Ascending aorta (tissue), 2 donors: ENCODE measurements at places on chromosomes 11 and 22. TPM values are rescaled to one million over a fixed set of nuclear protein-coding genes. Genes with fewer than 3 reads are reported as not detected.

The TUB gene
- 12.9 TPM for total RNA-seq

The LTO1 gene
- 10.2 TPM for total RNA-seq

The CCDC73 gene
- not detected for total RNA-seq

The NUP160 gene
- 14.0 TPM for total RNA-seq

The NXPE2 gene
- not detected for total RNA-seq

- peak; percentile 86 for DNase-seq
Observed at GRCh38 chr22:41780746-41781505, 19.6 kb upstream of the CCDC134 start.

GRCh38 chr22:49747130-49747529 lies 80.5 kb downstream of the BRD1 start:
- no peak for DNase-seq

- no peak for DNase-seq
Observed at GRCh38 chr11:11406652-11407051, 53.6 kb upstream of the CSNK2A3 start.

DNA sequence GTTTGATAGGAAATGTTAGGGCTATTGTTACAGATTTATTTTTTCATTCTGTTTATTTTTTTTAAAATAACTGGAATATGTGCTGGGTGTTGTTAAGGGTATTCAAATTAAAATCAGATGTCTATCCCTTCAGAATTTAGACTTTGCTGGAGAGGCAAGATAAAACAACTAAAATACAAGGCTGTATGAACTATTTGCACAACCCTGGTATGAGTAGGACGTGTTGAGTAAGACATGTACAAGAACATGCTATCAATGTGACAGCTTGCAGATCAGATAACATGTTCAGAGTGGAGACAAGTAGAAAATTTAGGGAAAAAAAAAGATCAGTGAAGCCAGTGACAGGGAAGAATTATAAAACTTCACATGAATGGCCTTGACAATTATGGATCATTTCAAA lies 853.5 kb downstream of the METTL15 start:
- DNase-seq: no peak

DNA sequence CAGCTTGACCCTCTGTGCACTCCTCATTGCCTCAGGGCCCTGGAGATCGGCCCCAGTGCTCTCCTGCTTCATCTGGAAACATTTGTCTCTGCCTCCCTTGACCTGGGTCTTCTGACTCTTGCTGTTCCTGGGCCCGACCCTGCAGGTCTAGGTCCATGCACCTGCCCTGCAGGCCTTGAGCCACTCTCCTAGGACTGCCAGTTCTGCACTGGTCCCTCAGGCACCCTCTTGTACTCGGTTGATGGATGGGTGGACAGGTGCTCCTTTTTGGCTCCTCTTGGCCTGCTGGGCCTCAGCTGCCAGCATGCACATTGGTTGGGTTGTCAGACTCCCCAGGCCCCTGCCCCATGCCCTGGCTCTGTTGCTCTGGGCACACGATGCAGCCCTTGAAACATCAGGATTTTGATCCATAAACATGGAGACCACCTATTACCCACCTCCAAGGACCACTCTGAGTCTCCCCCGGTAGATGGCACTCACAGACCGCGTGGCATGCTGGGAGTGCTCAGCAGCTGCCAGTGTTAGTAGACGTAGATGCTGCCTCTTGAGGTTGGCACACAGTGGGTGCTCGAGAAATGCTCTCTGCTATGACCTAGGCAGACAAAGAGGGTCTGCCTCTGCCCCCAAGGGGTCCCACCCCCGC lies 20.2 kb upstream of the ACR start:
- no peak for DNase-seq

- no peak for DNase-seq
Observed at GRCh38 chr11:87463486-87464102, 425.9 kb downstream of the TMEM135 start.

- DNase-seq: no peak
Observed at GRCh38 chr11:10894666-10895065, 36.8 kb upstream of the ZBED5 start.

GRCh38 chr11:73648571-73649046 lies 2.2 kb downstream of the PLEKHB1 start:
- DNase-seq: no peak

DNA sequence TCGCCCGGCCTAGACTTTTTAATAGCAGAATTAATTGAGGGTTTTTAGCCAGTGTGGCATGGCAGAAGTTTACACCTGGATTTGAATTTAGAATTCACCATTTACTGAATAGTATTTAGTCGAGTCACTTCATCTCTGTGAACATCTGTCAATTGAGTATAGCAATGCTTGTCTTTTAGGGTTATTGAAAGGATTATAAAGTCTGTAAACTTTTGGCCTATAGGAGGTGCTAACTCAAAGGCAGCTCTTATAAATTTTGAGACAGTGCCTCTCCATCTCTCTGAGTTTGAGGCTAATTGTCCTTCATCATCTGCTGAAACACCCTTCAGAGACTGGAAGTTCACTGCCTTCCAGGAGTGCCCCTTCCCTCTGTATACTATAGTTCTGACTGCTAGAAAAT lies 205.0 kb downstream of the NELL1 start:
- DNase-seq: no peak

DNA sequence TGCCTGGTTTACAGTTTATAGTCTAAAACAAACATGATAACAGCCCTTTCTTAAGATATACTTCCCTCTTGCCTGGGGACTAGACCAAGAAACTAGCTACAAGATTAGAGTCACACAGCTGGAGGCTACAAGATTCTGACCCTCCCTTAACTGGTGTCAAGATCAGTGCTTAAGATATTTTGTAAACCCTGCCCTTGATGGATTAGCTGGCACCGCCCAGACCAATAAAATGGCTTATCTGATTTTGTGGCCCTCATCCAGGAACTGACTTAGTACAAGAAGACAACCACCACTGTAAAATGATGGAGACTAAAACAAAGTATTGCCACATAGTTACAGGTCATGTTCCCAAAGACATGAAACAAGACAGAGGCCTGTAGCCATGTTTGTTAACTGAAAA lies 53.4 kb downstream of the FAM181B start:
- no peak for DNase-seq

DNA sequence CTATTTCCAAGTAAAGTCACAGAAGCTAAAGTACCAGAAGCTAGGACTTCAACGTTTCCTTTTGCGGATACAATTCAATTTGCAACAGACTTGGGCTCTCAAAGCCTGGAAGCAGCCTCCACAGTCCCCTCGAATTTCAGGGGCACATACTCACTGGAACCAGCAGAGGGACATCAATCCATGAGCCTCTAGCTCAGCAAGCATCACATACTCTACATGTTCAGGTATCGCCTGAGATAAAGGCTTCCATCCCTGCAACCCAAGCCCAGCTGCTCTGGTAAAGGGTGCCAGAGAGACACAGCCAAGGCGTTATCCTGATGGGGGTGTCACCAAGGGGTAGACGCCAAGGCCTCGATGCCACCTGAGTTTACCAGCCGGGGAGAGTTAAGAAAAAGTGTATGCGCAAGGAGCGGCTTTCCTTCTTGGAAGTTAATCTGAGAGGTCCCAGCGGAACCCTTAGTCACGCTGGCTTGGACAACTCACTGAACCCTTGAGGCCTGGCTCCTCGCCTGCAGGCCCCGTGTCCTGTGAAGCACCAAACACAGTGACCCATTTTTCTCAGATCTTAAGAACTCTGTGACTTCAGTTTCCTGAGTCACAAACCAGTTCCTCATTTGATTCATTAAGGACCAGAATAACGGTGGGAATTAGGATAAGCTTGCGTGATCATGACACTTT lies 13.0 kb downstream of the LTO1 start:
- DNase-seq: no peak

- DNase-seq: no peak
Observed at GRCh38 chr11:23789938-23790371, 706.9 kb upstream of the LUZP2 start.

DNA sequence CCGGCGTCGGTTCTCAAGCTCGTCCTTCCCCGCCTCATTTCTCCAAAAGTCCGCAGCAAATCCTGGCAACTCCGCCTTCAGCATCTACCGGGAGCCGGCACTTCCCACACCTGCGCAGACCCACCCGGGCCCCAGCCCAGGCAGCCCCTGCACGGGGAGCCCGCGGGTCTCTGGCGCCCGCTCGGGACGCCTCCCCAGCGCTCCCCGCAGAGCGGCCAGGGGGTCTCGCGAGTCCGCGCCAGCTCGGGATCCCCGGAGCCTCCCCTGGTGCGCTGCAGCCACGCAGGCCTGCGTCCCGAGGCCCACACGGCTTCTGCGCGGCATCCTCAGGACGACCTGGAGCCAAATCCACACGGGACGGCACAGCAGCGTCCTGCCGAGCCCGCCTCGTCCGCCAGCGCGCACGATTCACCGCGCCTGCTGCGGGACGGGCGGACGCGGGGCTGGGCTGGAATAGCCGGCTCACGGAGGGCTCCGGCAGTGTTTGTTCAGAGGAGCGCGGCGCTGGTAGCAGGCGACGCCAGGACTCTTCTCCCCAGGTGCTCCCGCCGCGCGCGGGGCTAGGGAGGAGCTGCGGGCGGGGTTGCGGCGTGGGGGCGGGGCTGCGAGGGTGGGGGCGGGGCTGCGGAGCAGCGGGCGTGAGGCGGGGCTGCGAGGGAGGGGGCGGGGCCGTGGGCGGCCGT lies 816 bp upstream of the PHRF1 start:
- DNase-seq: no peak

GRCh38 chr22:17748555-17749353 lies 25.5 kb downstream of the BID start:
- no peak for DNase-seq

GRCh38 chr11:37926772-37927171 lies 1328.7 kb upstream of the RAG2 start:
- DNase-seq: no peak

DNA sequence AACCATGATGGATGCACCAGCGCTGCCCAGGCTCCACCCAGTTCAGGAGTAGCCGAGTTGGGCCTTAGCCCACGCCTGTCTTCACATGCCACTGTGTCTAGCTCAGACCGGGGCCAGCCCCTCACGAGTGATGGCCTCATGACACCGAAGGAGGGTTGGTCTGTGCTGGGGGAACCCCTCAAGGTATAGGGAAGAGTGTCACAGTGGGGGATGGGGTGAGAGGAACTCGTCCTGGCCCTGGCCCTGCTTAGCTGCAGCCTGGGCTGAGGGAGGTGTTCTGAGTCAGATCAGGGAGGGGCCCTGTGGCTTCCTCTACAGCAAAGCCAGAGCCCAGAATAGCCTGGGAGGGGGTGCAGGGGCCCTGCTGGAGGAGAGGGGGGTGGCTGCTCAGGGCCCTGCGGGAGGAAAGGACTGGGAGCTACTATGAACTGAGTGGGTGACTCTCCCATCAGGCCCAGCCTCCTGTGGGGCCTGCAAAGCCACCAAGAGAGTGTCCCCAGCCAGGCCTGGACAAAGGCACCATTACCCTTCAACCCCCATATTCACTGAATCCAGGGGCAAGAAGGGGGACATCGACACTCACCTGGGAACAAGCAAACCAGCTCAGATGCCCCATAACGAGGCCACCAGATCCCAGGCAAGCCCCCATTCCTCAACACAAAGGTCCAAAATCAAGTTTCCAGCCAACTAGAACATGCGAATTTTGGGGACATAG lies 41.2 kb downstream of the IGLL5 start:
- DNase-seq: no peak

GRCh38 chr11:2156416-2157182 lies 4.4 kb downstream of the INS start:
- peak; percentile 16 for DNase-seq

DNA sequence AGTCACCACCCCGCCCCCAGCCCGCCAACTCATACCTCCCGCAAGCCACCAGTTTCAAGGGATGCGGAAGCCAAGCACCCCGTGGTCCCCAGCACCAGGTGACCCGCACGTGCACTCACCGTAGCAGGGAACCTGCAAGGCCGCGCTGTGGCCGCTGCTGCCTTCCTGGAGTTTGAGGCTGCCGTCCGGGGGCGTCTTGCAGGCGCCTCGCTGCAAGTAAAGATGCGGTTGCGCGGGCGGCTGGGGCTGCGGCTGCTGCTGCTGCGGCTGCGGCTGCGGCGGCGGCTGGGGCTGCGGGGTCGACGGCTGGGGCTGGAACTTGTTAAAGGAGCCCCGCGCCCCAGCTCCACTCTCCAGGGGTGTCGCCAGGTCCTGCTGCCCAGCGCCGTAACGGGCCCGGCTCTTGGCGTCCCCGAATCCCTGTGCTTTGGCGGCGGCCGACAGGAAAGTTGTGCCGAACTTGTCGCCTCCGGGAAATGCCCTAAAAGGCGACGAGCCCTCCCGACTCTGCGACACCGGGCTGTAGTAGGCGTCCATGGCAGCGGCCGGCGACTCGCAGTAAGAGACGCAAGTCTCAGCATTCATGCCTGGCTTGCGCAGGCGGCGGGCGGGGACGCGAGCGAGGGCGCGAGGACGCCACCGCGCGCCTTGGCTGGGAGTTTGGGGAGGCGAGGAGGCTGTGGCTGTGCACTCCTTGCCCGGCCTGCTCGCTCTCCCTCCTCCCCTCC lies at the start of gene ALX4:
TSS of gene ALX4 (minus strand) at position 662 of the 728 bp plus-strand sequence. CDS start at position 585, 77 bp downstream.
- DNase-seq: no peak

- DNase-seq: no peak
Observed at GRCh38 chr11:22539821-22540256, 85.8 kb downstream of the FANCF start.
